ENCODE measurements at places on chromosomes 12 and 14.

DNA sequence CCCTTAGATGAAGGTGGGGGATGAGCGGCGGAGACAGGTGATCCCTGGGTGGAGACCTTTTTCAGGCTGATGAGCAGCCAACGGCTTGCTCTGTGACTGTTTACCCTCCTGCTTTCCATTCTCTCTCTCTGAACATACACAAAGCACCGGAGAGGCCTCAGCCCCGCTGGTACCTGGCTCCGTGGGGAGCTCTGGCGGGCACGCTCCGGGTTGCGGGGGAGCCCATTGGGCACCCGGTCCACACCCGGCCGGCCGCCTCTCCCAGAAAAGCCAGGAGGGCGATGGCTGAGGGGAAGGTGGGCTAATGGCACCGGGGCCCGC lies 545 bp downstream of the SMARCC2 start:
- no peak for DNase-seq

DNA sequence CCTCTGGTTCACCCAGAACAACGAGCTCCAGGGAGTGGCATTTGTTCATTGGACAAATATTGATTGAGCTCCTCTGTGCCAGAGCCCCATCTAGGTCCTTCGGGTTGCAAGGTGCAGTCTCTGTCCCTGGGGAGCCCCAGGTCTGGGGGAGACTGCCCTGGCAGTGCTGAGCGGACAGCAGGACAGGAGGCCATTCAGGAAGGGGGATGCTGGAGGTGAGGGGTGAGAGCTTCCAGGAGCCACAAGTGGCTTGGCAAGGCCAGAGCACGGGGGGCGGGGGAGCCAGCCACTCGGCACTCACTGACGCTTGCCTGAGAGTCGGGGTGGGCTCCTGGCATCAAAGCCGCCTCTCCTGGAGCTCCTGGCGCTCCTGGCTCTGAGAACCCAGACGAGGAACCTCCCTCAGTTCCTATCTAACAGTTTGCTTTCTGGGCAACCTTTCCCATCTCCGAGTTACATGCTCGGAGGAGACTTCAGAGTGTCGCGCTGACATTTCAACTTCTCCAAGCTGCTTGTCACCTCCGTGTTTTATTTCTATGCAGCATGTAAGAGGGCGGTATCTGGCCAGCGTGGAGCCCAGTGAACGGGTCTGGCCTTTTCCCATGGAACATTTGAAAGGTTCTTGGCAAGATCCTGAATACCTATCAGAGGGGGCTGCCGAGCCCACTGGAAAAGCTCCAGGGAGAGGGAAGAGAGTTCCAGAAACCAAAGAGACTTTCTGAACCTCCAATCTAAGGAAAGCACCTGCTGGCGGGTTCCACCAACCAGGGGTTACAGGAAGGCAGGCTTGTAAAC lies 62.0 kb upstream of the BCL11B start:
- no peak for DNase-seq

- no peak for DNase-seq
Observed at GRCh38 chr14:101256266-101256665, 305.0 kb upstream of the DIO3 start.

GRCh38 chr14:77641534-77642341 lies 25.3 kb upstream of the SPTLC2 start:
- DNase-seq: no peak

DNA sequence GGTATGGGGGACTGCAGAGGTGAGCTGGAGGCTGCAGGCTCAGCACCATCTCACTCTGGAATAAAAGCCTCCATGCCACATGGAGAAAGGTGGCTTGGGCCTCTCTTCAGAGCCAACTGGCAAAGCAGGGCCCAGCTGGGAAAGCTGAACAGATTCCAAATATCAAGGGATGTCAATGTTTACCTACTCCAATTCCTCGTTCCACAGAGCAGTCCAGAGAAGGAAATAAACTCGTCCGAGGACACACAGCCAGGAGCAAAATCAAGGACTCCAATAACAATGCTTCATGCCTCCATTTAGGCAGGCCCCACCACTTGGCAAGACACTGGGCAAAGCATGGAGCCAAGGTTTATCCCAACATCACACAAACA lies 36.3 kb upstream of the PNMA1 start:
- no peak for DNase-seq

GRCh38 chr12:114693532-114693931 lies 9.6 kb upstream of the TBX3 start:
- no peak for DNase-seq

- DNase-seq: no peak
Observed at GRCh38 chr14:34128665-34129064, 177.8 kb upstream of the EGLN3 start.

DNA sequence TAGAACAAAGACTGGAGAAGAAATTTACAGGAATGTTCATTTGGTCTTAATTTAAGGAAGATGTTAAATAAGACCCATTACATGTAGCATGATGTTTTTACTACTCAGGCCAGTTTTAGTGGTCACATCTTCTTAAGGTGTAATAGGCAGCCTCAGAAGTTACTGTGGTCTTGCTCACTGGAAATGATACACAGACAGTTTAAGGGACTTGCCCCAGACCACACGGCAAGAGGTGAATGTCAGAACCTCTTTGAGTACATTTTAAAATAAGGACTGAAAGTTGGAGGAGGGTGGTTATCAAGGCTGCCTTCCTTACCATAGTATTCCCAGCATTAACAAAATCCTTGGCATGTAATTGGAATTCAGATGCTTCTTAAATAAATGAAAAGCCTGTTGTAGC lies 37.9 kb downstream of the LRRK2 start:
- DNase-seq: no peak

DNA sequence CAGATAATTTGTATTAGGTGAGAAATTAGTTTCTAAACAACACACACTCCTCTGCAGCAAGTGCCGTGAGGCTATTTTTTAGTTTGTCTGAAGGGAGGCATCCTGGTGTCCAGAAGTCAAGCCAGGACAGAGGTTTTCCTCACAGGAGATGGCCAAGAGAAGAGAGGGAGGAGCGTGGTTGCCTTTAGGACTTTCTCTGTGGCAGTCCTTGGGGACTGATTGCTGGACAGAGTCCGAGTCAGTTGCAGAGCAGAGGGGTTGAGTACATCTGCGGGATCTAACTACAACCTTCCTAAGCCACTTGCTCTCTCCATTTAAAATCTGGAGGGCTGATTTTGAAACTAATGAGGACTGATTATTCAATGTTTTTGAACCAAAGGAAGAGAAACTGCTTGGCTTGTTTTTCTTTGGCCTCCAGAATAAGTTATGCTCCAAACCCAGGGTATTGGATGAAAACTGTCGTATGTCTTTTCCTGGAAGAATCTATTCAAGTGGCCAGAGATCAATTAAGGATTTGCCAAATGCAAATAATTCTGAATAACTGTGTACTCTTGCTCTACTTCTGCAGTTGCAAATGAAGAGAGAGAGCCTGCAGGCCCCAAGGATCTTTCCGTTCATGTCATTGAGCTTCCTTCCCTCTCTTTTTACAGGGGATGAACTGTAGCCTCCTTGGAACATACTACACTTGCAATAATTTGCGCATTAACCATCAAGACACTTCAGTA lies 1.2 kb downstream of the SLCO1C1 start:
- DNase-seq: no peak

DNA sequence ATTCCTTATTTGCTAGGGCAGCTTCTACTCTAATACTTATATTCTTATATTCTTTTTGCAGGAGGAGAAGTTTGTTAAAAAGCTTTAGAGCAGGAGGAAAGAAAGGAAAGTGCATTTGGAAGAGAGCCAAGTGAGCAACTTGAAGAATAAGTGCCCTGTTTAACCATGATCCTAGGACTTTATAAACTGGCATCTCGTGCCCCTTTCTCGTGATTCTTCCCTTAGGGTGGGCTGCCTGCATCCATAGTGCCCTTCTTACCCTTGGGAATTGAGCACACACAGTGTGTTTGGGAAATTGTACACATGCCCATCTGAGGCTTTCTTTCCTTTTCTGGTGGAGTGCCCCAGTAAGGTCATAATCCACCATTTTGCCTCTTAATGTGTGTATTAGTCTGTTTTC lies 141.9 kb downstream of the NUBPL start:
- DNase-seq: no peak

DNA sequence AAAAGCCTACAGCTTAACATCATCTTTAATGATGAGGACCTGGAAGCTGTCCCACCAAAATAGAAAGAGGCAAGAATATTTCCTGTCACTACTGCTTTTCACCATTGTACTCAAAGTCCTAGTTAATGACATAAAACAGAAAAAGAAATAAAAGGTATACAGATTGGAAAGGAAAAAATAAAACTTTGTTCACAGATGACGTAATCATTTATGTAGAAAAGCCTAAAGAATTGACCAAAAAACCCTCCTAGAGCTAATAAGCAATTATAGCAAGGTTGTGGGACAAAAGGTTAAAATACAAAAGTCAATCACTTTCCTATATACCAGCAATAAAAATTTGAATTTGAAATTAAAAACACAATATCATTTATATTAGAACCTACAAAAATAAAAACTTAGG lies 97.2 kb upstream of the MDGA2 start:
- no peak for DNase-seq

- no peak for DNase-seq
Observed at GRCh38 chr12:68630598-68630997, 19.9 kb downstream of the RAP1B start.

- DNase-seq: no peak
Observed at GRCh38 chr12:51465491-51465890, 40.9 kb downstream of the SLC4A8 start.

GRCh38 chr12:46264057-46264456 lies 4.8 kb downstream of the SLC38A1 start:
- DNase-seq: no peak

DNA sequence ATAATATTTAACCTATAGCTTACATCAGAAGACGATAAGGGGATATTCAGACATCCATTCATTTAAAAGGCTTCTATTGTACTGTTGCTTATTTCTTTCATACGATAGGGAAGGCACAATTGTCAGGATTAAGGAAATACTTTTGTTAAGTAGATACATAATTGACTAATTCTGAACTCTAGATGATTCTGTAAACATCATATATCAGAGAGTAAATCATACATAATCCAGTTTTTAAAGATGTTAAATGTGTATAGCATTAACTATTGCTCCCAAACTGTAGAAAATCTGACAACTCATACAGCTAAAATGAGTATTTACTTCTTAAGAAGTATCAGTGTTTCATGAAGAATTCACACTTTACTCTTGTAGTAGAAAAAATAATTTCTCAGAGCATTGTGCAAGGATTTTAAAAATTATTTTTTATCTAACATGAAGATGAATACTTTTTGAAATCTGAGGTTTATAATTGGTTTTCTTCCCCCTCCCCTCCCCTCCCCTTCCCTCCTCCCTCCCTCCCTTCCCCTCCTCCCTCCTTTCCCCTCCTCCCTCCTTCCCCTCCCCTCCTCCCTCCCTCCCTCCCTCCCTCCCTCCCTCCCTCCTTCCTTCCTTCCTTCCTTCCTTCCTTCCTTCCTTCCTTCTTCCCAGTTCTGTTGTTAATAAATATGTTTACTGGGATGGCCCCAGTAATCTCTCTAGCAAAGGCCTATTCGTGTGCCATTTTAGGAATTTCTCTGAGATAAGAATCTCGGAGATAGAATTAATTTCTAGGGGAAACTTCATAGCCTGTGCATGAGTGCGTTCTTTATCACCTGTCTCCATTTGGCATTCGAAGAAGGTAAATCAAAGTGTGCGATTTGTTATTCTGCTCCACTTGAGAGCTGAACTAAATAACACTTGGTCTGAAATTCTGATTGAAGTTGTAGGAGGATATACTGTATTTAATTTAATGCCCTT lies 2.3 kb downstream of the NPAS3 start:
- DNase-seq: no peak

- DNase-seq: no peak
Observed at GRCh38 chr14:24353559-24354481, 14.0 kb upstream of the RIPK3 start.

DNA sequence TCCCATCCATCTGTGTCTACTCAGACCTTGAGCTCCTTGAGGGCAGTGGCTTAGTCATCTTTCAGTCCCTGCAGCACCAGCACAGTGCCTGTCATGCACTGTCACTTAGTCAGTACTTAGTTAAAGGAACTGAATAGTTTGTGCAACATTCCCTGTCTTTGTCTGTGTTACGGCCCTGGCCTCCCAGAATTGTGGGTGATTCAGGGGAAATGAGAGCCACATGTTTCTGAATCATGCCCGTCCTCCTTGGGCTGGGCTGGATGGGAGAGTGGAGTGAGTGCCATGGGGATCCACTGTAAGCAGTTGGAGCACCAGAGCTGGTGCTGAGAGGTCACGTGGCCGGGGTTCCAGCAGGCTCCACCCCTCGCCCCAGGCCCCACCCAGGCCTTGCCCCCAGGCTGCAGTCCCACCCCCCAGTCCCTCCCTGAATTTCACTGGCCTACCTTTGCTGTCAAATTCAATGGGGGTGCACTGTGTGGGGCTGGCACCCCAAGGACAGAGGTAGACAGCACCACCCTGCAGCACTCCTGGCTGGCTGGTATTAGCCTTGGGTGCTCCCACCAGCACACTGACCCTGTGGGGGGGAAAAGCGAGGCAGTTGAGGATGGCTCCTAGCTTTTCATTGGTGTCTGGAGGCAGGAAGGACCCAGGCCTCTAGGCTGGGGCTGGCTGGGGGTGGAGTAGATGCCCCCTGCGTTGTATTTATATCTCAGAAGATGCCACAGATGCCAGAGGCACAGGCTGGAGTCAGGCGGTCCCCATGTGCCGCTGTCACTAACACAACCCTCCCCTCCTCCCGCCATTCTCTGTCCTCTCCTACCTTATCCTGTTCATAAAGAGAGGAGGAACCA lies 7.5 kb downstream of the ITGA5 start:
- no peak for DNase-seq

DNA sequence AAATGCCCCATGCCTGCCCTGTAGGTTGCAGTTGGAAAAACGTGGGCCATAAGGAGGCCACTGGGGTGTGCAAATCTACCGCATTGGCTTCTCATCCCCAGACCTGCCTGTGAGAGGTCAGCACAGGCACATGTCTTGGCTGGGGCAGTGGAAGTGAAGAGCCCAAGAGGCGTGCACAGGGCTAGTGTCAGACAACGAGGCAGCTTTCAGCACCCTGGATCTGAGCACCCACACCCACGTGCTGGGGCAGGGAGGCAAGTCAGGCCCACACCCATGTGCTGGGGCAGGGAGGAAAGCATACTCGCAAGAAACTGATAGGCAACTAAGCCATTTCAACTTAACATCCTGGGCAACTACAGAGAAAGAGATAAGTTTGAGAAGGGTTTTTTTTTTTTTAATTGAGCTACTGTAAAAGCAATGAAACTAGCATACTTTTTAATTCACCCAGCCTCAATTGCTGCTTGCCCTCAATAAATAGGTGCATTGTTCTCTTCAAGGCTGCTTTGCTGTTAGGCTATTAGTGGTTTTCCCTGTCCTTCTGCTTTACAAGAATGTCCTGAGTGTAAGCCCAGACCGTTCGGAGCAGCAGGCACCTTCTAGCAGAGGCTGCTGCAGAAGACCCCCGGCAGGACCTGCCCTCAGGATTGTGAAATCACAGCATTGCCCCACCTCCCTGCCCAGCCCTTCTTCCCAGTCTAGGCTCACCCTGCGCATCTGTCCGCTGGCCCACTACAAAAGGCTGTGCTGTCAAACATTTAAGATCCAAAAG lies 355.3 kb upstream of the FKBP4 start:
- DNase-seq: no peak

- DNase-seq: no peak
Observed at GRCh38 chr12:105960319-105961083, 178.3 kb downstream of the NUAK1 start.

- DNase-seq: no peak
Observed at GRCh38 chr12:88600272-88600671, 20.0 kb upstream of the KITLG start.
